Activated T-helper 1 cell treated with Interleukin-2 at 50 U/mL for 16 hours (primary cell): ENCODE measurements at places on chromosomes 16 and 17.

- DNase-seq = no peak
Measured at GRCh38 chr17:34991606-34992005, 11.3 kb downstream of the LIG3 start.

DNA sequence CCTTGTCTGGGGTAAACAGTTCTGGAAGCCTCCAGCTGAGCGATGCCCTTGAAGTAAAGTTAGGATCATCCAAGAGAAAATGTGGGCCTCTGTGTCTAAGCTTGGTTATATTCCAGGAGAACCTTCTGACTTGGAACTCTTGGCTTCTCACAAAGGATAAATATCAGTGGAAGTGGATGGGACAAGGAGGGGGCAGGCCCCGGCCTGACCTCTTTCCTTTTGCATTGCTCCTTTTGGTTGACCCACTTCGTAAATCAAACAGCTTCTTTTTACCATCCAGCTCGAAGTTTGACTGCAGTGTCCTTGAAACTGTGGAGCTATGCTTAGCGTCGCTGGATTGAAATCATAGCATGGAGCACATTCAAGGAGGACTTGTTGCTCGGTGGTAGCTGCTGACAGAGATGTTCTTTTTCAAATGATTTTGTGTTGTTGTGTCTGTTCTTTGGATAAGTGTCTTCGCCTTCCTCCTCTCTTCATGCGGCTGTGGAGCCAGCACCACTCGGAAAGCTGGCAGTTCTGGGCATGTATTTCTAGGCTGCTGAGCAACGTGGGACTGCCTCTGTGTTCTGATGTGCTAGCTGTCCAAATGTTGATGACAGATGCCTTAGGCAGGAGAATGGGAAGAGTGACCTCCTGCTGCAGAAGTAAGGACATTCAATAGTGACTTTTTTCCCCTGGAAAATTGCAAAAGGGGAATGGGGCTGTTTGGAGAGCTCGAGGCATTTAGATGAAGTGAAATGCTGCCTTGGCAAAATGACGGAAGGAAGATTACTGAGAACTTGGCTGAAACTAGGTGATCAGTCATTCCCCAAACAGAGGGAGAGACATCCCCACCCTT lies 4.5 kb downstream of the MINK1 start:
- no peak for DNase-seq

DNA sequence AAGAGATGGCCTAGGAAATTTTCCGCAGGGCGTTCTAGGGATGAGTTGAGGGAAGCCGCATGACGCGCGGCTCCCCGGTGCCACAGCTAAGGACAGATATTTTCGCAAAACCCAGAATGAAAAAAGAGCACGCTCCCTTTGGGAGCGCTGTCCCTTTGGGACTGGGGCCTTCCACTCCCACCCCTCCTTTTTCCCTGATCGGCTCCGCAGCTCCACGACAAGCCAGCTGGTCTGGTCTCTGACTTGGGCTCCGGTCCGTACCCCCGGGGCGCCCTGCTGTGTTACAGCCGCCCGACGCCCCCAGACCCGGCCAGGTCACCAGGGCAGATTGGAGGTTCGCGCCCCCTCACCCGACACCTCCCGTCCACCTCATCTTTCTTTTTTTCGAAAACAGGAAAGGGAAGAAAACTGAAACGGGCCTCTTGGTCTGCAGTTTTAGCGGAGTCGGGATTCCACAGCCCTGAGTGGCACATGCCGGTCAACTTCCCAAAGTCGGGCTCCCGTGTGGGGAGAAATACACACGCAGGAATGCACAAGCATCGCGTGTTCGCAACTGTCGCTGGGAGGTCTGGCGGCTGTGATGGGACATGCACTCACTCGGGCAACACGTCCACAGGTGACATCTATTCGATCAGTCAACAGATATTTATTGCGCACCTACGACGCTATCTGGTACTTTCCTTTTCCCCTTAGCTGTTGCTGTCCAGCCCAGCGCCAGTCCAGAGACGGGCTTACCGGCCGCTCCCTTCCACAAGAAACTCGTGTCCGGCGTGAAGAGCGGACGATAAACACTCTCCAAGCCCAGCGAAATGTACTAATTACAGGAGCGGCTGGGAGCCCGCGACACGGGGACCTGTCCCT lies 3.9 kb upstream of the SOX9 start:
- no peak for DNase-seq

DNA sequence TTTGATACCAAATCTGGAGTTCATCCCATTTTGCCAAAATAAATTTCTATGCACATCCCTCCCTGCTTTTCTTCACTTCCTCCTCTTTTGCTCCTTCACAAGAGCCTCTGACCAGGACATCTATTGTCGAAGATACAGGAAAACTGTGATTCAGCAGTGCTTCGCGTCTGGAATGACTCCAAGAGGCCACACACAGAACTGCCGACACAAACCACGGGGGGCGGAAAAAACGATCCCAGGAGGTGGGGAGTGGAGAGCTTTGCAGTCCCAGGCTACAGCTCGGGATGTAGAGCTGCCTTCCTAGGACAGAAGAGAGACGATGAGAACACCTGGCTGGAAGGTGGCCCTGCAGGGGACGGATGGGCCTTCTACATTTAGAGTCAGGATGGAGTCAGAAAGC lies 102.8 kb downstream of the XYLT1 start:
- no peak for DNase-seq

DNA sequence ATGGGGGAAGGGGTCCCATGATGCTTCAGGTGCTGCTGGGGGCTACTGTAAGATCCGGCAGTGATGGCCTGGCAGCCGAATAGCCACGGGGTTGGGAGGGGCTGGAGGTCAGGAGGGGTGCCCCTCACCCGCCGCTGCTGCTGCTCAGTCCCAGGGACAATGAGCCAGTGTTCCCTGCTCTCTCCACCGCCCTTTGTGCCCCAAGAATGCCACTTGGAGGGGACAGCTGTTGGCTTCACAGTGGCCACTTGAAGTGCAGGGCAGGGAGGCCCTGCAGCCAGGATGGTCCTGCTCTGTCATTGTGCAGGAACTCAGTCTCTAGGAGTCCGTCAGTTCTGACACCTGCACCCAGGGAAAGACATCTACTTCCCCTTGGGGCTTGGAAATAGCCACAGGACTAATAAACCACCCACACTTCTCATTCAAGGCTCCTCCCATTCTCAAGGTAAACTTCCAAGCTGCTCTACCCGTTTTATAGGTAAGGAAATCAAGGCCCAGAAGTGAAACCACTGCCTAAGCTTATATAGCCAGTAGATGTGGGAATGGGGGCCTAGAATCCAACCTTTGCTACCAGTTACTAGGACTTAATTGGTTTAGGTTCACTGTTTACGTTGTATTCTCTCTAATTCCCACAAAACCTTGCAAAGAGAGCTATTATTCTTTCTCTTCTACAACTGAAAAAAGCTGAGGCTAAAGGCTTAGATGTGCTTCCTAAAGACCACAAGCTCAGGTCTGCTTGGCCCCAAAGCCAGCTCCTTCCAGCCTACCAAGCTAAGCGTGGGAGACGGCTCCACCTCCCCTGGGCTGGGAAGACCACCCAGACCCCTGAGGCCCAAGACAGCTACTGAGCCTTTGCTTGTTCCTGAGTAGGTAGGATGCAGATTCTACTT lies 6.2 kb upstream of the CPSF4L start:
- DNase-seq = no peak
